ENCODE measurements at places on chromosomes 4 and X.

DNA sequence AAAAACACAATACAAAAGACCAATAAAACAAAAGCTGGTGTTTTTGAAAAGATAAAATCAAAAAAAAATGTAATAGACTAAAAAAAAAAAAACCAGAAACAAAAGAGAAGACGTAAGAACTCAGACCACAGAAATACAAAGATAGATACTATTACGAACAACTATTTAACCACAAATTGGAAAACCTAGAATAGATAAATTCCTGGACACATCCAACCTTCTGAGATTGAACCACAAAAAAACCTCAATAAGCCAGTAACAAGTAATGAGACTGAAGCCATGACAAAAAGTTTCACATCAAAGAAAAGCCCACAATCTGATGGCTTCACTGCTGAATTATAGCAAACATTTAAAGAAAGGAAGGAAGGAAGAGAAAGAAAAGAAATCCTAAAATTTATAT lies 16.2 kb downstream of the RCHY1 start:
- DNase-seq, result no peak

- DNase-seq, result no peak
Measured at GRCh38 chr4:23279377-23279986, 586.7 kb downstream of the GBA3 start.

DNA sequence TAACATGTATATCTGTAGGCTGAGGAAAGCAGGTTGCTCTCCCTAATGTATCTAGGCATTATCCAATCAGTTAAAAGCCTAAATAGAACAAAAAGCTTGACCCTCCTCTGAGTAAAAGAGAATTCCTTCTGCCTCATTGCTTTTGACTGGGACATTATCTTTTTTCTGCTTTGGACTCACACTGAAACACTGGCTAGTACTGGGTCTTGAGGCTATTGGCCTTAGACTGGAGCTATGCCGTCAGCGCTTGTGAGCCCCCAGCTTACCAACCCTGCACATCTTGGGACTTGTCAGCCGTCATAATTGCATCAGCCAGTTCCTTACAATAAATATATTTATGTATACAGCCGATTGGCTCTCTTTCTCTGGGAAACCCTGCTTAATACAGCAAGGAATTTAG lies 206.8 kb upstream of the ARHGAP24 start:
- no peak for DNase-seq

DNA sequence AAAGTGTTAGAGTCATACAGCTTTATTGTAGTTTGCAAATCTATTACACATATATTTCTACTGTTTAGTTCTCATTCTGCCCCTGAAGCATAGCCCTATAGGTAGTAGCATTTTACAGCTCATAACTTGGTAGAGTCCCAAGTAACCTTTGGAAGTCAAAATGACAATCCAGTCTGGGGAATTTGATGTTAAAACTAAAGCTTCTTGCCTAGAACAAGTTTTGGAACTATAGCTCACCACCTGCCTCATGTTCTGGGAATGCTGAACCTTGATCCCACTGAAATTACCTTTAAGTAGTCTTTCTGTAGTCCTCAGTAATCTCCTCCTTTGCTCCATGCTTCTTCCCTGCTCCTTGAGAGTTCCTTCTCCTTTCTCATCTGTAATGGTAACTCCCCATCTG lies 8.4 kb downstream of the UGT8 start:
- no peak for DNase-seq

DNA sequence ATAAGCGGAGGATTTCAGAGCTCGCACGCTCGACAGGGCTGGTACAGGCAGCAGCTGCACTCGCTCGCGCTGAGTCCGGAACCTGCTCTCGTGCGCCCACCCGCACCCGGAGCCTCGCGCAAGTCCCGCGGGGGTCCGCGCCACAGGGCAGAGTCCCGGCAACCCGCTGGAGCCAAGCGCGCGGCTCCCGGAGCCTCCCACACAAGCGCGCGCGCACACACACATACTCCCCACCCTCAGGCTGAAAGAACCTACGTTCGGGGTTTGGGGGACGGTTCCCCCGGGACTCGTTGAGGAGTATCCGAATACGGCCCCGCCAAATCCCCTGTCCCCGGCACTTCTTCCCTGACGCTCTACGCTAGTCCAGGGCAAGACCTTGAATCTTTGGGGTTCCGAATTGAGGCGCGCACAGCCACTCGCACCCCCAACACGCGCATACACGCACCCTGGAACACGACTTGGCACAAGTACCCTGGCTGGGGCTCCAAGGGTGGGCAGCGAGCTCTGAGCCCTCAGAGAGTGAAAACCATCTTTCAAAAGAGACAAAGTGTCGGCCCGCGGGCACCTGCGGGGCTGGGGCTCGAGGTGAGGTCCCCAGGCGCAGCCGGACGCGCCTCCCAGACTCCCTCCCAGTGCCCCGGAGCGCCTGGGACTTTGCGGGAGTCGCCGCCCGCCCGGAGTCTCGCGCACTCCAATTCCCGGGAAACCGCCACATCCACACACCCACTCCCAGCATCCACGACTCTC lies 952 bp downstream of the ANOS1 start:
- DNase-seq, result no peak

DNA sequence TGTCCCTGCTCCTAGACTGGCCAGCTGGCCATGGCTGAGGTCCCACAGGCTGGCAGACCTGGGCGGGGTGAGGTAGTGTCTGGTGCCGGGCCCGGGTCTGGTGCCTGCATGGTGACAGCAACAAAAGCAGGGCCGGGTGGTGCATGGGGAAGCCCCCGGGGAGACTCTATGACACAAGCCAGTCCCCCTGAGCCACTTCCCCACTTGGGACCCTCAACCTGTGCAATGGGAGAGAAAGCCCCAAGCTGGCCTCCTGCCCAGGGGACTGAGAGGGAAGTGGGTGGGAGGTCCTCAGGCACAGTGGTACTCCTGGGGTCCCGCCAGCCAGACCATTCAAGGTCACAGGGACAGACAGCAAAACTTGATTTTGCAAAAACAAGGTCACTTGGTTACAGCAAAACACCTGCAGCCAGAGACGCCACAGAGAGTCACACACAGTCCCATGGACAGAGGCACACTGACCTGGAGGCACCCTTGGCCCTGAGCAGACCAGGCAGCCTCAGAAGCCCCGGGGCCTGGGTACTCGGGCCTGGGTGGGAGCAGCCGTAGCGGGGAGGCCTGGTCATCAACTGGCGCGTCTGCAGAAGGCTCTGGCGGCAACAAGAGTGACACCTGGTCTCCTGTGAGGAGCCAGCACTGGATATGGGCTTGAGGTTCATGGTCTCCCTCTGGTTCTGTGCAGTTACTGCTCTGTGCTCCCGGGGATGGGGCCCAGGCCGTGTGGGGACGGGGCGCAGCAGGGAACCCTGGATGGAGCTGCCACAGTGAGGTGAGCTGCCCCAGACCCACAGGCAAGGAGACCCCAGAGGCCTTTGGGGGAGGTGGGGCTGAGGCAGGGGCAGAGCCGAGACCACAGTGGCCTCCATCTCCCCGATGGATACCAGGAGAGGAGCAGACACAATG lies 60.6 kb downstream of the HTRA3 start:
- no peak for DNase-seq

- no peak for DNase-seq
Measured at GRCh38 chr4:74449571-74450297, 4.8 kb downstream of the AREG start.

DNA sequence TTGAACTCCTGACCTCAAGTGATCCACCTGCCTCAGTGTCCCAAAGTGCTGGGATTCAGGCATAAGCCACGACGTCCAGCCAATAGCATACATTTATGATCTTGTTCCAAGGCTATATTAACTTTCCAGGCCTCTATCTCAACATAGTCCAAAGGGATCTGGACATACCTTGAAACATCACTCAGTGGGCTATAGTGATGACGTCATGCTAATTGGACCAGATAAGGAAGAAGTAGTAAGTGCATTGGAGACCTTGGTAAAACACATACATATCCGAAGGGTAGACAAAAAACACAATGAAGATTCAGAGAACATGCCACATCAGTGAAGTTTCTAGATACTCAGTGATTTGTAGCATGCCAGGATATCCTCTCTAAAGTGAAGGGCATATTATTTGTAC lies 37.4 kb upstream of the USP26 start:
- no peak for DNase-seq

DNA sequence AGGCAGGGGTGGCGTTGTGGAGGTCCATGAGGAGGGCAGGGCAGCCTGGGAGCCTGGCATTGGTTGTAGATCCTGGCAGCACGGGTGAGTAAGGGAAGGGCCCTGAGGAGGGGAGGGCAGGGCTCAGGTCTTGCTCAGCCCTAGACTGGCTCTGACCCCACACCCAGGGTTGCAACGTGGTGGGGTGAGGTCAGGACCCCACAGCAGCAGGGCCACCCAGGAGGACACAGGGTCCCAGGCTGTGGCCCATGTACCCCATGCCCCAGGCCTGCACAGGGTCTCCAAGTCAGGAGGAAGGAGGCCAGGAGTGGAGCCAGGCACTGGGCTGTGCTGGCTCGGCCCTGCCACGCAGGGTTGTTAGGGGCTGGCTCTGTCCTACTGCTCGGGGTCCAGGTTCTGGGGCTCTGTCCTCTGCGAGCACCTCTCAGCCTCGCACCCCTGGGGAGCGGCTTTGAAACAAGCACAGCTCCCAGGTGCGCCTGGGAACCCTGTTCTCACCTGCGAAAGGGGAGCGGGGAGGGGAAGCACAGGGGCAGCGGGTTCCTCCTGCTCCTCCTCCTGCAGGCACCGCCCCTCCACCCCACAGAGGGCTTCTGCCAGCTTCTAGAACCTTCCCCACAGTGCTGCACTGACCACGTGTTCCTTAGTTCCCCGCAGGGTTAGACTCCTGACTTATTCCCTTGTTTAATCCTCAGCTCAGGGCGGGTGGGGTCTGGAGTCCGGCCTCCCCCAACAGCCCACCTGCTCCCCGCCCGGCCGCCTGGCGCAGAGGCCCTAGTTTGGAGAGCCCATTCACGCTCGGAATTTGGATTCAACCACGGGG lies 20.4 kb downstream of the MSANTD1 start:
- DNase-seq, result no peak

GRCh38 chr4:74886484-74886883 lies 46.4 kb upstream of the PARM1 start:
- no peak for DNase-seq
